ENCODE measurements at places on chromosomes 4 and X.

GRCh38 chrX:149962859-149963757 is 24.8 kb upstream of the EOLA2 start:
- no peak for DNase-seq

DNA sequence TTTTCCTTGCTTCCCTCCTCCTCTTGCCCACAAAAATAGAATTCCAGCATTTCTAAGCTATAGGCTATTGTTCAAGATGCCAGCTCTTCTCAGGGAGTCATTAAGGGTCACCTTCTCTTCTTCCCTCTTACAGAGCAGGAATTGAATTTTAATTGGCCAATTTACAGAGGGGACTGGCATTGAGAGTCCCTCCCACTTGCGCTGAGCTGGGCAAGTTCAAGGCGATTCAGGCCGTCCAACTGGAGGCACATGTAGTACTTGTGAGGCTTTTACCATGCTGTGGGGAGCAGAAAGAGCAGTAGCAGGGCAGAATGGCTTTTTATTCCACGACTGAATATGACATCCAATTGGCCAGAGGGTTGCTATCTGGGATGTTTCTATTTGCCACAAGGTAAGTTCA is 181.9 kb downstream of the SOWAHB start:
- no peak for DNase-seq

DNA sequence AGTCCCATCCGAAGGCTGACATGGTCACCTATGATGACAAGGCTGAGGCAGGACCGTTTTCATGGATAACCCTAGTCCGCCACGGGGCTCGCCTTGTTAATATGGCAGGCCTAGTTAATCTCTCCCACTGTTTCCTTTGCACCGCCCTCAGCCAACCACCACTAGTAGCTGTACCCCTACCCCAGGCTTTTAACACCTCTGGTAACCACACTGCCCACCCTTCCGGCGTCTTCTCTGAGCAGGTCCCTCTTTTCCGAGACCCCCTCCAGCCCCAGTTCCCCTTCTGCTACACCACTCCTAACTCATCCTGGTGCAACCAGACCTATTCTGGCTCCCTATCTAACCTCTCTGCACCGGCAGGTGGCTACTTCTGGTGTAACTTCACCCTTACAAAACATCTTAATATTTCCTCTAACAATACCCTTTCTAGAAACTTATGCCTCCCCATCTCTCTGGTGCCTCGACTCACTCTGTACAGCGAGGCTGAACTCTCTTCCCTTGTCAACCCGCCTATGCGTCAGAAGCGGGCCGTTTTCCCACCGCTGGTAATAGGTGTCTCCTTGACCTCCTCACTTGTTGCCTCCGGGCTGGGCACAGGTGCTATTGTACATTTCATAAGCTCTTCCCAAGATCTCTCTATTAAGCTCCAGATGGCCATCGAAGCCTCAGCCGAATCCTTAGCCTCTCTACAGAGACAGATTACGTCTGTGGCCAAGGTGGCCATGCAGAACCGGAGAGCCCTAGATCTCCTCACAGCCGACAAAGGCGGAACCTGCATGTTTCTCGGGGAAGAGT is 964.4 kb downstream of the RPA4 start:
- no peak for DNase-seq

DNA sequence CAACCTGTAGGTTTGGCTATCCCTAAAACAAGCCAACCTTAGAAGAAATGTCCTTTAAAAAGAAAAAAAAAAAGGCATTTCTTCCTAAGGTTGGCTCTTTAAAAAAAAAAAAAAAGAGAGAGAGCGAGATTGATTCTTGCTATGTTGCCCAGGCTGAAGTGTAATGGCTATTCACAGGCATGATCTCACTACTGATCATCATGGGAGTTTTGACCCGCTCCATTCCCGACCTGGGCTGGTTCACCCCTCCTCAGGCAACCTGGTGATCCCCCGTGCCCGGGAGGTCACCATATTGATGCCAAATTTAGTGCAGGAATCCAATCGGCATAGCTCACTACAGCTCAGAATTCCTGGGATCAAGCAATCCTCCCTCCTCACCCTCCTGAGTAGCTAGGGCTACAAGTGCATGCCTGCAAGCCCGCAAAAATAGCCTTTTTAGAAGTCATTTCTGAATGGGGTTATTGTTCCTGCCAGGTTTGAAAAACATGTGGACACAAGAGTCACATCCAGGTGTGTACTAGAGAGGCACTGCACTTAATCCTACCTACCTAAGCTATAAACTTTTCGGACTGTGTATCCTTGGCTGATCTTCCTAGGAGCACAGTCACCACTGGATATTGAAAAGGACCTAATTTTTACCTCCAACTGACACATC is 61.4 kb upstream of the ZCCHC13 start:
- DNase-seq, result no peak

DNA sequence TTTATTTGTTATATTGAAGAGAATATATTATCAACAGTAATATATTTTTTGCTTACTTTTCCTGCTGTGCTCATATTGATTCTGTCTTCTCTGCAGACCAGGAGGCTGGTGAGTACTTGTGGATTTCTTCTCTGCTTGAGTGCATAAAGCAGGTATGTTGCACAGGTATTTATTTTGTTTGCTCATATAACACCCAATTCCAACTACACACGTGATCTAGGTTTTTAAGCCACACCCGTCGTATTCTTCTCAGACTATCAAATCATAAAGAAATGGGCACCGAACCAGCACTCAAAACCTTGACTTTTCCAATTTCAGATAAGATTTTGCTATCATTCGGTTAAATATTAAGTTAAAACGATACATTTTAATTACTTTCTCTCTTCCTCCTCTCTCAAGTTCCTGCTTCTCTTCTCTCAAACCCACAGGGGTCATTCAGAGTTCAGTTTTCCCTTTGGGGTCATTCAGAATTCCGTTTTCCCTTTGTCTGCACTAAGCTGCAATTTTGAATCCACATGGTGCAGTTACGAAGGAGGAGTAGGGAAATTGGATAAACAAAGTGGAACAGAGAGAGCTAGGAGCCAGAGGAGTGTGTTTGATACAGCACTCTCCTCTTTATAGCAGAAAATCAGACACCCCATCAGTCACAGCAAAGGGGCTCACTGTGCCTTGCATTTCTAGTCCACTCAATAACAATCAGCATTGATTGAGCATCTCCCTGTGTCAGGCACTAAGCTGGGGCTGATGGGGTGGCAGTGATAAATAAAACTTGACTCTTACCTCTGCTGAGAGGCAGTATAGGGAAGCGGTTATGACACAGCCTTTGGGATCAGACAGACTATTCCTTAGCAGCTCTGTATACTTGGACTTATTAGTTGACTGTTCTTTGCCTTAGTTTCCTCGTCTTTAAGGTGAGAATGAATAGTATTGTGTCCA is at the start of gene ADH1C:
ADH1C (minus strand) TSS at position 145 of the 936 bp plus-strand sequence; CDS start at position 74, 71 bp downstream.
- DNase-seq, result no peak

DNA sequence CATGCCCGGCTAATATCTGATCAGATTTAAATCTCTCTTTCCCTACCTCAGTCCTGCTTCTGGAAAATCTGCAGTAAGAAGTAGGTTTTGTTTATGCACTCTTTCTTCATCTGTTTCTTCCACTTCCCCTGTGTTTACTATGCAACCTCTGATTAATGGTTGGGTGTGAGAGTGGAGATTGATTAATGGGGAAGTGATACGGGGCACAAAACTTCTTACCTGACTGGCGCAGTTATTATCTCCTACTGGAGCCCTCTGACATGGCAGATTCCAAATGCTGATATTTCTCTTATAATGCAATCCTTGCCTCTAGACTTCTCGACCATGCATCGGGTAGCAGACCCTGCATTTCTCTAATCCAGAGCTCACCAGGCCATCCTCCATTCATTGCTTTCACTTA is 60.2 kb upstream of the HPGD start:
- DNase-seq, result no peak

DNA sequence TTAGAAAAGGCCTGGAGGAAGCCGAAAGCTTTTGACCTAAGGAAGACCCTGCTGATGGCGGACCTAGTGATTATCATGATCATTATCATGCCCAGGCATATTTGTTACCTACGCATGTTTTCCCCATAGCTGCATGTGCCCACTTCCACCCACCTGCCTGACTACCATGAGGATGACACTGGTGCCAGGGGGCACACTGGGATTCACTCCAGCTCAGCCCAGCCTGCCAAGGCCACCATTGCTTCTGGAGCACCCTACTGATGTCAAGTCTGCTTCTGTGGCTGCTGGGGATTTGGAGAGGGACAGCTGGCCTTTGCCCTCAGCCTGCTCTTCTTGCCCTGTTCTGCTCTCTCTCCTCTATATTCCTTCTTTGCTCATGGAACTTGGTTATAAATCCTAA is 124.7 kb upstream of the NALF2 start:
- DNase-seq, result no peak

DNA sequence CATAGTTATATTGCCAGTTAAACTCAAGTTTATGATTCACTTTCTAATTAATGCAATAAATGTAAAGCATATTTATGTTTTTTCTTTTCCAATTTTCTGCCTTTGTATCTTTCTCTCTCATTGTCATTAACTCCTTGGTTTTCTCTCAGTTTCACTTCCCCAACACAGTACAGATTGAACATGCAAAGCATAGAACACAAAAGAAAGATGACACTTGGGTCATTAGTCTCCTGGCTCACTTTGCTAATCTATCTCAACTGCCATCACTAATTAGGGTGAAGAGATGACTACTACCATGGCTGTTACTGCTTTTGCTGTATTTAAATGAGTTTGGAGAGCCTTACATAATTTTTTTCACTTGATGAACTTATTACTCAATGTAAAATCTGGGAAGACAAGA is 12.3 kb upstream of the NAA11 start:
- DNase-seq, result no peak

DNA sequence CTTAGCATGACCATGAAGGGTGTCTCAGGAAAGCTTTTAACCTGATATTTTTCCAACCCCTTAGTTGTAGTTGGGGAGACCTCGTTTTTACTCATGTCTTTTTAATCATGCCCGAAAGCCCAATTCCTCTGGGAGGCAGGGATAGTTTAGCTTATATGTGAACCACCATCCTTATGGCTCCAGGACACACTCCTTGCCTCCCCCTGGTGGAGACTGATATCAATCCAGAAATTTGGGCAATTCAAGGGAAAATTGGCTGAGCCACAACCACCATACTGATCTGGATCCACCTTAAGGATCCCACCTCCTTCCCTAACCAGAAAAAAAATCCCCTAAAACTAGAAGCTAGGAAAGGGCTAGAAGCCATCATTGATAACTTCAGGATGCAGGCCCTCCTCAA is 13.4 kb upstream of the COL25A1 start:
- DNase-seq, result no peak

DNA sequence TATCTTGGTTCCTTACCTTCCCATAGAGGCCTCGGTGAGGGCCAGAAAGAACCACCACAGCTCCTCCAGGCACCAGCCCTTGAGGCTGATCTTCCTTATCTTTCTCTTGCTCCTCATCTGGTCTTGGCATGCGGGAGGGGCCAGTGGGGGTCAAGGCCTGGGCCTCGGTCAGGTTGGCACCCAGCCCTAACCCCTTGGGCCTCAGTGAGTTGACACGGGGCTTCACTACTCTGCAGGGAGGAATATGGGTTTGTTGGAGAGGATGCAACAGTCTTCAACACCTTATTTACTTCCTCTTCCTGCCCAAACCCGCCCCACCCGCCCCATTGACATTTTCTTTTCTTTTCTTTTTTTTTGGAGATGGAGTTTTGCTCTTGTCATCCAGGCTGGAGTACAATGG is 6.0 kb downstream of the GPKOW start:
- DNase-seq, result no peak

- DNase-seq, result no peak
Observed at GRCh38 chrX:70480660-70481018, 36.0 kb downstream of the DLG3 start.

DNA sequence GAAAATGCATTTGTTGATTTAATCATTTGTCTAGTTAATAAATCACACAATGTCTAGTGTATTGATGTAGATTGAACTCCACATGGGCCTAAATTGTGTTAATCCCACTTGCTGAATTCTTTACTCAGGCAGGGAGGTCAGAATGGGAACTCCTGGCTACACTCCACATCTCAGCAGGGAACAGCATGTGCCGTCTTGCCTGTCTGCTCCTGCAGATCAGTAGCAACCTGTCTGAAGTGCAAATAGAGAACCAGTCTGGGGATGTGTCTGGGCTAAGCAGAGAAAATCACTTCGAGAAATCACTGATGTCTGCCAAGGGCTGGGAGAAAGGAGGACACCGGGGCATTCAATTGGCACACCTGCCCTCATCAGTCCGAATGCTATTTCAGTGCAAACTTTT is 16.5 kb upstream of the MXRA5 start:
- DNase-seq, result no peak

GRCh38 chr4:82975792-82976191 is 34.8 kb downstream of the LIN54 start:
- DNase-seq, result no peak

DNA sequence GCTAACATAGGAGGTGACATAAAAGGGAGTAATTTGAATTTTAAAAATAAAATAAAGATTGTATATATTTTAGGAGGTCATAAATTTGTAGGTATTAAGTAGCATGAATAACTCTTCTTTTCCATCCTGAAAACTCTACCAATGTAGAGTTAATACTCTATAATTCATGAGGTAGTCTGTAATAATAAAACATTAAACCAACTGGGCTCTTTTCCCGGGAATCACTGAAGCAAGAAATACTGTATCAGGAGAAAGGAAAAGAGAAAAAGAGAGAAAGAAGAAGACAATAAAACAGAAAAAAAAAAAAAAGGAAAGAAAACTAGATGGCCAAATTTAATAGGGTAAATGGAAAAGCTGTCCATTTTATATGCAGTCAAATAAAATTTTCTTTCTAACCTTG is 984.4 kb downstream of the CCSER1 start:
- DNase-seq, result no peak

DNA sequence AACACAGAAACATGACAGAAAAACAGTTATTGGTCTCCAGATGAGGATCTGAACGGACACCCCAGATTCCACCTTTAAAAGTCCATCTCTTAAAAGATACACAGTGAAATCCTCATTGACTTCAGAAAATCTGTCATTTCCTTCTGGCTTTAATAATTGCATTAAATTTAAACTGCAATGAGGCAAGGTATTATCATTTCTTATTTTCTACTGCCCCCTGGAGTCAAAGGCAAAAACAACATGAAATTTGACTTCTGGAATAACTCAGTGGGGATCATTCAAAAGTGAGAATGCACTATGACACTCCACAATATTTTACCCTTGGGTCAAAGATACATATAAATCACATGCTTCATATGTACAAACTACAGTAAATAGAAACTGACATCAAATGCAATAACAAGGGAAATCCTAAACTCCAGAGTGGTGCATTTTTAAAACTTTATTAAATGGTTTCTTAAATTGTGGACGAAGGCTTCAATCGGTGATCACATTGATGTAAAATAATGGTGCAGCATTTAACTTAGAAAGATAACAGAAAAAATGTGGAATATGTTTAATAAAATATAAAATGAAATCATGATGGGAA is 56.4 kb upstream of the SPANXN1 start:
- DNase-seq, result no peak

GRCh38 chr4:28373191-28373590 is 1512.5 kb downstream of the STIM2 start:
- no peak for DNase-seq

- DNase-seq, result no peak
Observed at GRCh38 chr4:36067116-36067515, 177.2 kb downstream of the ARAP2 start.

DNA sequence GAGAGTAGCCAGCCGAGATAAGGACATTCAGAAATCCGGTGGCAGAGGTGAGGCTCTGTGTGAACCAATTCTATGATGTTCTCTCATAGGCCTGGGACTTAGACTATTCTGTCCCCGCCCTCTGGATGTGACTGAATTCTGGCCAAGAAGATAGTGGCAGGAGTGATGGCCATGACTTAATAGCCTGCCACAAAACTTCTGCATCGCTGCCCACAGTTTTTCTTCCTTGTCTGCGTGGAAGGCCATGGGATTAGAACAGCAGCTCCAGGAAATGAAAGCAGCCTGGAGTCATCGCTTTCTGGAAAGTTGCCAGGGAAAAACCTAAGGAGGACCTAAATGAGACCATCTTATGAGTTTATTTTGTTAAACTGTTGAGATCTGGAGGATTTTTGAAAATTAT is 134.7 kb downstream of the F11 start:
- DNase-seq, result no peak

Data from NCI-H2081 treated with DMSO at 0.1 percent for 48 hours (cell line).